ENCODE measurements at places on chromosomes 12 and 14.

DNA sequence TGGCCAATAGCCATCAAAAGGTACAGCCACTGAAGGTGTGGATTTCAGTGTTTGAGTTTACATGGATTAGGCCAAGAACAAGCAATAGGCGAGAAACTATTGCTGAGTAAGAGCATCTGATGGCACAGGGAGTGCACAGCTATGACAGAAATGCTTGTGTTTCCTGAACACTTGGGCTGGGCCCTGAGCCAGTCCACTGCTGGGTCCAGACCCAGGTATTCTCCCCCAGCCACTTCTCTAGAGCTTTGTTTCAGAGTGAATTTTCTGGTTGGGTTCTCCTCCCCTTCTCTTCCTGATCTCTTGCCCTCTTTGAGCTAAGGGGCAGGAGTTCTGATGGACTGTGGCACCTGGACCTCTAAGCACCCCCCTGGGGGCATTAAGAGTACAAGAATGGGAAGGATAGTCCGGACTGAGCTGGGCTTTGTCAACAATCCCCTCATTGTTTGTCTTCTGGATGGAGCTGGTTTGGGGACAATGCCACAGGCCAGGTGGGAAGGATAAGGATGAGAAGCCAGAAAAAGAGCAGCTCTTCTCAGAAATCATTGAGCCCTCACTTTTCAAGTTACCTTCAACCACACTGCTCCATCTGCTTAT lies 8.3 kb downstream of the HOXC5 start:
- no peak for DNase-seq

- DNase-seq: no peak
Observed at GRCh38 chr14:62943202-62943601, 102.1 kb downstream of the KCNH5 start.

DNA sequence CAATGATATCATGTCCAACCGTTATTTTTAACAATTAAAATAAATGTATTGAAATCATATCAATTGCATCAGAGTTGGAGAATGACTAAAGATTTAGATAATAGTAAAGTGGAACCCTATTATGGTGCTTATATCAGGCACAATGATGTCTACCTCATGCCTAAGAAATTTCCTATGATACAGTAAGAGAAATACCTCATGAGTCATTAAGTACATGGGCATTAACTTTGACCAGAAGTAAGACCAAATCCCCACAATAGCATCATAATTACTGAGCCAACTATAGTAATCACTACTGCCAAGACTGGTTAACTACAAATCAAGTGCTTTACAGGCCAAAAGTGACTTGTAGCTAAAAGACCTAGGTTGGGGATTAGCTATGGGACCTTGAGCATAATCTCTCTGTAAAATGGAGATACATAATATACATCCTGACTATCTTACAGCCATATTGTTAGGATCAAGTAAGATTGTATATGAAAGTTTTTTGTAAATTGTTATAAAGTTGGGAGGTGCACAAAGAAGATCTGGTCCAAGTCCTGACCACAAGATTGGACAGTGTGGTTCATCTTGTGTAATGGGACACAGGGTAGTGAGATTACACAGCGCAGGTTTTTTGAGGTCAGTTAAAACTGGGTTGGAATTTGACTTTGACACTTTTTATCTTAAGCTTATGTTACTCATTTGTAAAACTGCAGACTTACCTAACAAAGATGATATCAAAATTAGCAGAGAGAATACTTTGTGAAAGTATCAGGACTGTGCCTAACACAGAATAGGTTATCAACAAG lies 60.5 kb downstream of the ERGIC2 start:
- DNase-seq: no peak

GRCh38 chr14:33350366-33350990 lies 411.8 kb downstream of the NPAS3 start:
- no peak for DNase-seq

DNA sequence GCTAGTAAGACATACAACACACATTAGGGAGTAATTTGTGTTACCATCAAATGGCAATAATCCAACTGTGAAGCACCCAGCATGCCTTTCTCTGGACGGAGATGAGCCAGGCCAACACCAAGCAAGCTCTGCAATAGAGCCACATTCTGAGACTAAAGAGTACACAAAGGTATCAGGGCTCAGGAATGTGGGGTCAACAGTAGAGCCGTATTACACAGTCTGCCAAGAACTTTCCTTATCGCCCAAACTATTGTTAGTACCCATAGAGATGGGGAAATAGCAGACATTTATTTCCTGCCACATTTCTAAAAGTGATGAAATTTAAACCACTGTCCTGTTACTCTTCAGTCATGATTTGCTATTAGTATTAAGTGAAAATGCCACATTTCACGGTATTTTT lies 113.7 kb downstream of the BMP4 start:
- DNase-seq: peak; percentile 82

DNA sequence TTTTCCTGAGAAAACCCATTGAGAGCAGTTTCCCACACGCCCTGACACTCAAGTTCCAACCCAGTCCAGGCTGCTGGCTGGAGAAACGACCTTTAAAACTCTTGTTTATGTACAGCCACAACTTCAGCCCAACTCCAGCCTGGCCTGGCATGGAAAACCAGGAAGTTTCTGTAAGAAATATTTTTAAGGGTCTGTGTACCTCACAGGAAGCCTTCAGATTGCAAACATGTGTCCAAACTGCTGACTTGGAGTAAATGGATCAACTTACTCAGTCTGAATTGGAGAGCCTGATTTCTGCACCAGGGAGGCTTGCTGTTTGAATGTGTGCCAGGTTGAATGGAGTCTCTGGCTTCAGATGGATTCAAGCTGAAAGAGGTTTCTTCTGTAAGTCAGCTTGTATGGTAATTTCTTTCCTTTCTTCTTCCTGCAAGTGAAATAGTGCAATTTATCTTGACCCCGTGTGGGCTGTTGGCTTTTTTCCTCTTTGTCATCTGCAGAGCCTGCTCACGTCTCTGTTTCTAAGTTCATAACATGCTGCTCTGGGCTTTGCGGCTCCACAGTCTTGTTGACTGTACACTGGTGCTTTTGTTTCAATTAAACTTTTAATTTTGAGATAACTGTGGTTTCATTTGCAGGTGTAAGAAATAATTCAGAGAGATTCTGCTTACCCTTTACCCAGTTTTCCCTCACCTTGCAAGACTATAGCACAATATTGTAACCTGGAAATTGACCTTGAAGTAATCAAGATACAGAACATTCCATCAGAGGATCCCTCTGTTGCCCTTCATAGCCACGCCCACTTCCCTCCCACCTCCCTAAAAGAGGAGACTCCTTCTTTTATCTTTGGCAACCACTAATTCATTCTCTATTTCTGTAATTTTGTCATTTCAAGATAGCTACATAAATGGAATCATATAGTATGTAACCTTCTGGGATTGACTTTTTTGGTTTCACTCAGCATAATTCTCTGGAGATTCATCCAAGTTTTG lies 109.7 kb upstream of the PRMT8 start:
- DNase-seq: no peak

- DNase-seq: no peak
Observed at GRCh38 chr12:69828897-69829296, 3.9 kb downstream of the MYRFL start.

DNA sequence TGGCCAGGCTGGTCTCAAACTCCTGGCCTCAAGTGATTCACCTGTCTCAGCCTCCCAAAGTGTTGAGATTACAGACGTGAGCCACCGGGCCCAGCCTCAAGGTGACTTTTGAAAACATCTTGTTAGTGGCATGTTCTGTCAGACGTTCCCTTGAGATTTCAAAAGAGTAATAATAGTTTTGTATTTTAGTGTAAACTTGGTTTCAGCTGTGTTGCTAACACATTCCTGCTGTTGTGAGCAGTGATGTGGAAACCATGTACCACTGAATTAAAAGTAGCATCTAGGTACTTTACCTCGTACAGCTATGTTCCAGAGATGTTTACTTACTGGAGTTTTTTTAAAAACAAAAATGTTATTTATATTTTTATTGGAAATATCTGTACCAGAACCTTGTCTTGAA lies 111.3 kb downstream of the AEBP2 start:
- DNase-seq: no peak

DNA sequence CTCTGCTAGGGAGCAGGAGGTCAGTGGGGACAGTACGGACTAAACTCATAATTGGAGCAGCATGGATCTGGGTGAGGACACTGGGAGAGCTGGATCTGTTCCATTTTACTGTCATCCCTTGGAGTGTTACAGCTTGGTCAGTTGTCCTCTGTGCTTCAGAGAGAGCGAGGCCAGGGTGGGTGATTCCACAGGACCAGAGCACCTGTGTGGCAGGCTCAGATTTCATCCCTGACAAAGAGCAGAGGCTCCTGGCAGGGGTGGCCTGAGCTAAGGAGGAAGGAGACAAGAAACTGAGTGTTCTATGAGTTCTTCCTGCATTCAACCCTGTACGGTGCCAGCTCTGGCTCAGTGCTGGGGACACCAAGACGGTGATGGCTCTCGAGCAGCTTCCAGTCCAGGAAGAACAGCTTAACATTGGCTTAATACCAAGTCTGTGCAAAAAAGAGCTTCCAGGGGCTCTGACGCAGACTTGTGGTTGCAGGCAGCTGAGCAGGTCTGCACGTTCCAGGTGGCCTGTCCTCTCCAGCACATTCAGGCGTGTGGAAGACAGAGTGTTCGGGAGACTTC lies 8.4 kb upstream of the PGF start:
- DNase-seq: no peak

DNA sequence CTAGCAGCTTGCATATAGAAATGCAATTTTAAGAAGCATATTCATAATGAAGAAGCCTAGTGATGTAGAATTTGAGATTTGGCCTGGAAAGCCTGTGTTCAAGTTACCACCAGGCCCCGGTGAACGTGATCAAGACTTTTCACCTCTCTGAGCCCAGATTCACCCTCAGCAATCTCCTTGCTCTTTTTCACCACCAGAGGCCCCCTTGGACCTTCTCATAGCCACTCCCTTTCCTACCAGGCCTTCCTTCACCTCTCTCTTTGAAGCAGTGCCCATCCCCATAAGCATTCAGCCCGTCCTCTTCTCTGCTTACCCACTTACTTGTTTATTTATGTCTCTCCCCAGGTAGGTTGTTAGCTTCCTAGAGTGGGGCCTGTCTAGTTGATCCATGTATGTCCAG lies 1280.9 kb downstream of the AACS start:
- DNase-seq: no peak
